ENCODE measurements at places on chromosomes 13 and 19. TPM values are rescaled to one million over a fixed set of nuclear protein-coding genes. Genes with fewer than 3 reads are reported as not detected.

APC2 gene
- 3.0 TPM for total RNA-seq

- no peaks in the 10 kb centered on the region for H3K4me1 ChIP-seq
- no peaks in the 10 kb centered on the region for H3K36me3 ChIP-seq
- H3K27me3 ChIP-seq: peaks cover 31% of the 10 kb centered on the region
- no peak overlapping the region for H3K27ac ChIP-seq
- no peak for DNase-seq
Measured at GRCh38 chr19:32233885-32234284, 111.5 kb upstream of the ZNF507 start.

- H3K36me3 ChIP-seq: no peaks in the 10 kb centered on the region
- peak; percentile 67 for DNase-seq
- H3K4me3 ChIP-seq: peak overlapping the region; percentile 65
- peak overlapping the region; percentile 95 for H3K27ac ChIP-seq
- H3K4me1 ChIP-seq: no peaks in the 10 kb centered on the region
Measured at GRCh38 chr13:24511019-24511815, 1.4 kb downstream of the PARP4 start.

- peaks cover 15% of the 10 kb centered on the region for H3K27me3 ChIP-seq
- DNase-seq: peak; percentile 73
- no peak overlapping the region for H3K4me3 ChIP-seq
- peaks cover 43% of the 10 kb centered on the region for H3K4me1 ChIP-seq
- peak overlapping the region; percentile 69 for H3K27ac ChIP-seq
- H3K36me3 ChIP-seq: no peaks in the 10 kb centered on the region
Measured at GRCh38 chr19:2294687-2295335, 12.8 kb upstream of the PEAK3 start.

DNA sequence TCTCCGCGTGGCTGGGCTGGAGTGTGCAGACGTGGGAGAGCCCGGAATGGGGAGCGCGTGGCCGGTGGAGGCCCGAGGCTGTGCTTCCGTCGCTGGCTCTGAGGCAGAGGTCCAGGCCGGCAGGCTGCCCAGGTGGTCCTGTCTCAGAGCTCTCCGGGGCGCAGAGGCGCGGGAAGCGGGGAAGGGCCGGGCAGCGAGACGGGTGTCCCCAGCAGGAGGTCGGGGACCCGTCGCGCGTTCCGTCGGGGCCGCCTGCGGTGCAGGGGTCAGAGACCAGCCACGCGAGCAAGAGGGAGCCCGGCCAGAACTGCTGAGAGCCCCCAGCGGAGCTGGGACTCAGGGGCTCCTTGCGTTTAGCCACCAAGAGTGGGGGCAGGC is 1.3 kb upstream of the C1QTNF9 start:
- H3K4me1 ChIP-seq: peaks cover 30% of the 10 kb centered on the region
- H3K27me3 ChIP-seq: no peaks in the 10 kb centered on the region

GRCh38 chr13:62251734-62252133 is 836.1 kb upstream of the PCDH20 start:
- DNase-seq: no peak
- no peaks in the 10 kb centered on the region for H3K27me3 ChIP-seq
- no peak overlapping the region for H3K27ac ChIP-seq

DNA sequence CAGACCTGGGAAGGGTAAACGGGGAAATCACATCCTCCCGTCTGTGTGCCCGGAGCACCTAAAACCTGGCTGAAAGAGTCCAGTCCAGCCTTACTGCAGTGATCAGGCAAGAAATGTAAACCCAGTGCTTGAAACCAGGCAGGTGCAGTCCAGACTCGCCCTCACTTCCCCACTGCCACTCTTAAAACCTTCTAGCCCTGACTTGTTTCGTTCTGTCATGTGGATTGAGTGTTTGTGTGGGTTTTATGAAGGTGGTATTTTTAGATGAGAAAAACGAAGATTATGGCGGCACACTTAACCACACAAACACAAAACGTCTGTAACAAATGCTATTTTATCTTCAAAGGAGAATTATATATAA is 839 bp upstream of the CKAP2 start:
- no peaks in the 10 kb centered on the region for H3K27me3 ChIP-seq
- peak; percentile 74 for DNase-seq
- no peaks in the 10 kb centered on the region for H3K36me3 ChIP-seq
- H3K4me1 ChIP-seq: peaks cover 48% of the 10 kb centered on the region
- H3K4me3 ChIP-seq: peak overlapping the region; percentile 96
- H3K27ac ChIP-seq: peak overlapping the region; percentile 75

CYP2F1 gene
- not detected for total RNA-seq

TRPC4 gene
- 9.9 TPM for total RNA-seq

Measured in stomach (tissue), 19 donors.